ENCODE measurements at places on chromosomes 7 and 10.

DNA sequence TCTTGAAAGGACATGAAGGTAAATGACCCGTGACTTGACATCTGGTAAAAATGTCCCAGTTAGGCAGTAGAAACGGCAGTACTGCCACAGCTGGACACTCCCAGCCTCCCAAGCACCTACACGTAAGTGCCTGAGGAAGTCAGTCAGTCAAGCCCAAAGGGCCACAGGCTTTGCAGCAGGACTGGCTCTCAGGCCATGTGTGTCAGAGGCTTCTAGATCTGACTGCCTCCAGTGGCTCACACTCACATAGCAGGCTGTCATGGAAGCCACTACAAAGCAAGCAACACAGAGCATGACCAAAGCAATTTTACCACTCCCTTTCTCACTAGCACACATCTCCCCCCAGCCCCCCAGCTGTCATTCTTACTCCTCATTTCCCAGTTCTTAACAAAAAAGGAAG, 17.8 kb upstream of the CCNJ start:
- DNase-seq, result no peak

DNA sequence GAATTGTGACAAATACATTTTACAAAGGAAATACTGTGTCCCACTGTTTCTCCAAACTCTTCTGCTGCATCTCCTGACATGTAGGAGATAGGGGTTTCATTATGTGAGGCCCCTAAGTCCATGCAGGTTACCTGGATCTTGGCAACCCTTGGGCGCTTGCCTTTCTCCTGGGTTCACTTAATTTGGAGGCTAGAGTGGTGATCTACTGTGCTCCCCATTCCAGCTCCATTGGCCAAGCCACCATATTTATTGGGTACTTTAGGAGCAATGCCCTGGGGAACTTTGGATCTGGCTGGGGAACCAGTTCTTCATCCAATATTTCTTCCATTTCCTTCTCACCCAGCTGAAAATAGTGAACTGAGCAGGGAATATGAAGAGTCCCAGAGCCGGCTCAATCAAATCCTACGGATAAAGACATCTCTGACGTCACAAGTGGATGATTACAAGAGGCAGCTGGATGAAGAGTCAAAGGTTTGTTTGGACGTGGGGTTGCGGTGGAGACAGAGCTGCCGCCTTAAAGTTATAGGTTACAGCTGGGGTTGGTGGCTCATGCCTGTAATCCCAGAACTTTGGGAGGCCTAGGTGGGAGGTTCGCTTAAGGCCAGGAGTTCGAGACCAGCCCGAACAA, 18.5 kb downstream of the MYH16 start:
- DNase-seq, result peak; percentile 17

GRCh38 chr7:47392241-47392759, 189.6 kb downstream of the TNS3 start:
- no peak for DNase-seq

- DNase-seq, result no peak
Measured at GRCh38 chr10:97752956-97753355, 16.0 kb downstream of the ZFYVE27 start.

GRCh38 chr7:129522088-129522970, 20.0 kb downstream of the SMKR1 start:
- no peak for DNase-seq

DNA sequence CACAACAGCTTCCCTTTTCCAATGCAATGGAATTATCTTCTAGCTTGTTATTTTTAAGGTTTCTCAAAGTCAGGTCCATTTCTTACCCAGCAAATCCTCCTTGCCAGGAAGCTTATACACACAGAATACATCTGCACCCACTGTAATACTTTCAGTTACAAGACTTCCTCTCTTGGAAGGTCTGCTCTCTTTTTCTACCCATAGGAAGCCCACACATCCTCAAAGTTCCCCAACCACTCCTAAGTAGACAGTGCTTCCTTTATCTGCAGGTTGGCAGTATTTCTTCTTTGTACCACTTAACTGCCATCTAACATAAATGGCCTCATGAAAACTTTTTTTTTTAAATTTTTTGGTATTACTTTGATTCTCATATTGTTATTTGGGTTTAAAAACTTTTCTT, 155.6 kb downstream of the TAX1BP1 start:
- DNase-seq, result no peak

GRCh38 chr10:122849900-122850605, 4.4 kb upstream of the CUZD1 start:
- no peak for DNase-seq

DNA sequence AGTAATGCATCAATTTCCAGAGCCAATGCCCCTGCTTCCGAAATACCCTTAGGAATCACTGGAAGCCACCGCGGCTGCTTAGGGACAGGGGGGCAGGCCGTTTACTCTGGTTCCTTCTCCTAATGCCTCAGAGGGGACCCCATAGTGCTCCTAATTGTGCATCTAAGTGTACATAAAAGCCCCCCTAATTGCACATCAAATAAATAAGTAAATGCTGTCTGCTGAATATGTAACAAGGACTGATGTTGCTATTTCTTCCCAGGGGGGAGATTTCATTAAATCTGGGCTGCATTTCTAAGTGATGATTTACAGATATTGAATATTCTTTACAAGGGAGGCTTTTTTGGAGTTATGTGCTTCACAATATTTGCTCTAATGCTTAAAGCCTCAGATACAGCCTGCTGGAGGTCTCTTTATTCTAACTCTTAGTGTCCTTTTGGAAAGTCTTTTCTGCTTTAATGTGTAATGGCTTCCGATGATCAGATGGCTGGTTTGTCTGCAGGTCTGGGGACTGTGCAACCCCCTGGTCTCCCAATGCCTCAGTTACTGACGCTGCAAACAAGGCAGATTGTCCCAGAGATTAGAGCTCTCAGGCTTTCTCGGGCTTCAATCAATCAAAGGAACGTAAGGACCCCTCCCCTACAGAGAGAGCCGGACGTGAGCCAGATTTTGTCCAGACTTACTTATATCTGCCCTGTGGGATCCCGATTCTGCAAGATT, 143.0 kb downstream of the PRPF18 start:
- no peak for DNase-seq

- no peak for DNase-seq
Measured at GRCh38 chr7:108598914-108599580, 29.4 kb downstream of the DNAJB9 start.

DNA sequence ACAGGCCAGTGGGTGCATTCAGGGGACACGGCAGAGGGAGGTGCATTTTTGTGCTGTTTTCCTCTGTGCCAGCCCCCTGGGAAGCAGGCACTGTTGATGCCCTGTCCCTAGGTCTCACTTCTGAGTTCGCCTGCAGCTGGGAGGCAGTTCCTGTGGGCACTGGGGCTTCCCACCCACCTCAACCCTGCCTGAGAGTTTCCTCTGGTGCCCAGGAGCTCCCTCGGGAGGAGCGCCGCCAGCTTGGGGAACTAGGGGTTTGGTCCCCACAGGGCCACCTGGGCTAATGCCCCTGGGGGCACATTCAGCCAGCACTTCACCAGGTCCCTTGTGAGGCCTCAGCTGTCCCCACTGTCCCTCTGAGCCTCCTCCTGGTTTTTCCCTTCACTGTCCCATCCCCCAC, 178.2 kb upstream of the RHEB start:
- no peak for DNase-seq

DNA sequence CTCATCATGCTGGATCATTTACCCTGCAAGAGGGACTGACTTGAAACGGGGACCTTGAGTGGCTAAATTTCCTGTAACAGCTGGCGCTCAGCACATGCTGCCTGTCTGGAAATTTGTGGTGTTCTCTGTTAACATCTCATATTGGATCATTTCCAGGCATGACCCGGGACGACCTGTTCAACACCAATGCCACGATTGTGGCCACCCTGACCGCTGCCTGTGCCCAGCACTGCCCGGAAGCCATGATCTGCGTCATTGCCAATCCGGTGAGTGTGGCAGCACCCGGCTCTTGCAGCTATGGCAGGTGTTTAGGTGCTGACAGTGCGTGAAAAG, 9.9 kb downstream of the MDH2 start:
- DNase-seq, result no peak

GRCh38 chr7:92150450-92151017, 16.3 kb upstream of the CYP51A1 start:
- no peak for DNase-seq

GRCh38 chr10:21724020-21724589, 190.1 kb downstream of the MLLT10 start:
- DNase-seq, result no peak

DNA sequence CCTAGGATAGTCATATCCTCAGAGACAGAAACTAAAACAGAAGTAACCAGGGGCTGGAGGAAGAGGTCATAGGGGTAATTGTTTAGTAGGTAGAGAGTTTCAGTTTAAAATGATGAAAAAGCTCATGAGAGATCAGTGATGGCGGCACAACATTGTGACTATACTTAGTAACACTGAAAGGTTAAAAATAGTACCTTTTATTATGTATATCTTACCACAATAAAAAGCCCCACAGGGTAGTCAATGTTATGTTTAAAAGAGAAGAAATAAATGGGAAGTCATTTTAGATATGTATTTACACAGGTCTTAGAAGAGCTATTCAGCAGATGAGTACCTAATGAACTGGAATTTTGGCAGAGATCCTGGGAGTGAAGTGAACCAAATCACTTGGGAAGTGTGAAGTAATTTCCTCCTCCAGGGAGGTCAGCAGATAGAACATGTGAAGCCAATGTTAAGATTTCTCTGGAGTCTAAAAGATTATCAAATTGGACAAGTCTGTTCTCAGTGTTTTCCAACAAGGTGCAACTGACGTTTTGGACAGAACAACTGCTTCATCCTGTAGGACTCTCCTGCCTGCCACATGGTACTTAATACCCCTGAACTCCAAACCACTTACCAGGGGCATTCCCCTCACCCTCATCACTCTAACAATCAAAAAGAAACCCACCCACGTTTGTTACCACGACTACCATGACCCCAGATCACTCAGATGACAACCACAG, 6.4 kb downstream of the CDCA7L start:
- DNase-seq, result peak; percentile 47

- no peak for DNase-seq
Measured at GRCh38 chr7:46633630-46634240, 712.7 kb upstream of the IGFBP3 start.

DNA sequence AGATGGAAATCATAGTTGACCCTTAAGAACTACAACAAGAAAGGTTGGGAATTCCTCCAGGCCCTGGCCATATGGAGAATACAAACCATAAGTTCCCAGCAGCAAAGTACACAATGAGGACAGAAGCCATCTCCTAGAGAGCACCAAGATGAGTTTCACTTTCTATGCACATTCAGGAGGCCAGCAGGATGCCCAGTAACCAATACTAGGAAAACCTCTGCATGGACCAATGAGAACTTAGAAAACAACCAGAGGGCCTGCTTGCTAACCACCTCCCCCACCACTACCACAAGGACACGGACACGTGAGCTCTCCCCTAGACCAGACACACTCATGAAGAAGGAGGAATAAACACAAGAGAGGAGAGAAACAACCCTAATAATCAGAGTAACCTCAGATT, 56.3 kb downstream of the IFIT5 start:
- DNase-seq, result no peak

- DNase-seq, result no peak
Measured at GRCh38 chr7:80711531-80711930, 73.1 kb downstream of the CD36 start.

GRCh38 chr7:67518580-67518979, 521.9 kb downstream of the TYW1 start:
- DNase-seq, result peak; percentile 63

GRCh38 chr10:3429676-3430075, 257.1 kb upstream of the PITRM1 start:
- no peak for DNase-seq

DNA sequence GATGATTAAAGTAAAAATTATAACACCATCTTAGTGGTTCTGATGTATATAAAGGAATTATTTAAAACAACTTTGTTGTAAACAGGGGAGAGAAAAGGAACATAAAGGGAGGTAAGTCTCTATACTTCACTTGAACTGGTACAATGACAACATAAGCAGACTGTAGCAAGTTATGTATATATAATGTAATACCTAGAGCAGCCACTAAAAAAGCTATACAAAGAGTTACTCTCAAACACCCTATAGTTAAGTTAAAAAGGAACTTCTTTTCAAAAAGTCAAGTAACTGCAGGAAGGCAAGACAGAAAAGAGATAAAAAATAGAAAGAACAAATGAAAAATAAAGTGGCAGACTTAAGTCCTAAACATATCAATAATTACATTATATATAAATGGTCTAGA, 82.3 kb downstream of the ZNF503 start:
- no peak for DNase-seq

- no peak for DNase-seq
Measured at GRCh38 chr10:44581996-44582395, 197.1 kb upstream of the CXCL12 start.

GRCh38 chr7:150363370-150363769, 5.3 kb upstream of the REPIN1 start:
- DNase-seq, result no peak

DNA sequence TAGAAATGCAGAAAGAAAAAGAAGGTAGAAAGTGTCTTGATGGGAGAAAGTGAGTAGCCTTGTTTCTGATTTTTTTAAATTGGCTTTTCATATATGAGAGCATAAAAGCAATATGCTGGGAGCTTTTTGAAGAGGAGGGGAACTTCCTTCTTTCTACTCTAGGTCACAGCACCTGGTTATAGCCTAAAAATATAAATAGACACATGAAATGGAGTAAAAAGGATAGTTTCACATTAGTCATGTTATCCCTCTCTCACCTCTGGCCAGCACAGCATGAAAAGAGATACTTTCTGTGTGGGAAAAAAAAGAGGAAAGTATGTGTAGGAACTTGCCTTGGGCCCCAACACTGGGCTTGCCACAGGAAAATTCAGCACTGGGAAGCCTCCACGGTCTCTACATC, 292.2 kb upstream of the ZWINT start:
- DNase-seq, result no peak

GRCh38 chr10:13348216-13349017, at the start of gene SEPHS1:
TSS of gene SEPHS1 (minus strand) at chr10:13348293. CDS start at chr10:13344950, 3,343 bp downstream.
- no peak for DNase-seq

GRCh38 chr7:27116031-27116961, 13.8 kb upstream of the HOXA2 start:
- DNase-seq, result no peak

GRCh38 chr7:71236230-71237105, 104.5 kb downstream of the GALNT17 start:
- peak; percentile 1 for DNase-seq

DNA sequence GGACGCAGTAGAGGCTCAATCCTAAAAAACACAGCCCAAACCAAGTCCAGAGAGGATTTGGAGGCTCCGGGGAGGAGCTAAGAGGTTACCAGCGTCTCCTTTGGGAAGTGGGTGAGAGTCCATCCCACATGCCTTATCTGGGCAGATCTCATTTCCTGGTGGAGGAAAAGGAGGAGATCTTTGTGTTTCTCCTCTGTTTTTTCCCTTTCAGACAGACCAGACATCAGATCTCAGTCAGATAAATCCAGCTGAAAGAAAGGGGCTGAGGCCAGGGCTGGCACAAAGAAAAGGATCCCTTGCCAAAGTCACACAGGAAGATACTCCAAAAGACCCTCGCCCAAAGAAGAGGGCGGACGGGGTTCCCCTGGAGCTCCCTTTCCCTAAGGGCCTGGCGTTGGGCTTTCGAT, 58.3 kb upstream of the COMTD1 start:
- DNase-seq, result no peak

- DNase-seq, result no peak
Measured at GRCh38 chr10:75430000-75430763, 1.2 kb upstream of the LRMDA start.

GRCh38 chr10:89959433-89960110, 258.2 kb downstream of the KIF20B start:
- no peak for DNase-seq
